MCF 10A (cell line): ENCODE measurements at places on chromosomes 3 and 15.
A peak's percentile ranks its signal among the peaks of the same experiment; 100 is the strongest.

- H3K36me3 ChIP-seq = no peaks in the 10 kb centered on the region
- DNase-seq = no peak
- no peaks in the 10 kb centered on the region for H3K27me3 ChIP-seq
- H3K4me3 ChIP-seq = no peak overlapping the region
- H3K27ac ChIP-seq = no peak overlapping the region
- peaks cover 13% of the 10 kb centered on the region for H3K4me1 ChIP-seq
These were observed 376.2 kb upstream of the C2CD4B start for GRCh38 chr15:62541250-62541649.

- no peak overlapping the region for H3K4me3 ChIP-seq
- peaks cover 13% of the 10 kb centered on the region for H3K4me1 ChIP-seq
- H3K27ac ChIP-seq = no peak overlapping the region
- DNase-seq = no peak
- no peaks in the 10 kb centered on the region for H3K27me3 ChIP-seq
- H3K36me3 ChIP-seq = no peaks in the 10 kb centered on the region
These were observed 5.7 kb upstream of the IQGAP1 start for GRCh38 chr15:90382320-90382719.

DNA sequence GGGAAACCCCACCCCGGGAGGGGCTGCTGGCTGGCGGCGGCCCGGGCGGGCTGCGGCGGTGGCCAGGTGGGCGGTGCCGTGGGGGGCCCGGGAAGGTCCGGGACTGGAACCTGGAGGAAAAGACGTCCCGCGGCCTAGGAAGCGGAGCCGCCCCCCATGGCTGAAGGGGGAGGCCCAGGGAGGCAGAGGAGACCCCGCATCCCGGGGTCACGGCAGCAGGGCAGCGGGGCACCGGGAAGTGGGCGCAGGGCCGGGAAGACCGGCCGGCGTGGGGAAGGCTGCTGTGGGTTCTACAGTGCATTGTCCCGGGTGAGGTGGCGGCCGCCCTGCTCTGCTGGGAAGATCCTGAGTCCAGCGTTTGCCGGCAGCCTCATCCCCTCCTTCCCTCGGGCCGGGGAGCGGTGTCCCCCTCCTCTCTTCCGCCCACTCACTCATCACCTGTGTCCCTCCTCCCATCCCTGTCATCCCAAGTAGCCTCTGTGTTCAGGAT lies 525 bp upstream of the FSTL1 start:
- peak overlapping the region; percentile 86 for H3K4me3 ChIP-seq
- no peak for DNase-seq
- H3K36me3 ChIP-seq = no peaks in the 10 kb centered on the region
- H3K27me3 ChIP-seq = no peaks in the 10 kb centered on the region
- peaks cover 15% of the 10 kb centered on the region for H3K4me1 ChIP-seq

DNA sequence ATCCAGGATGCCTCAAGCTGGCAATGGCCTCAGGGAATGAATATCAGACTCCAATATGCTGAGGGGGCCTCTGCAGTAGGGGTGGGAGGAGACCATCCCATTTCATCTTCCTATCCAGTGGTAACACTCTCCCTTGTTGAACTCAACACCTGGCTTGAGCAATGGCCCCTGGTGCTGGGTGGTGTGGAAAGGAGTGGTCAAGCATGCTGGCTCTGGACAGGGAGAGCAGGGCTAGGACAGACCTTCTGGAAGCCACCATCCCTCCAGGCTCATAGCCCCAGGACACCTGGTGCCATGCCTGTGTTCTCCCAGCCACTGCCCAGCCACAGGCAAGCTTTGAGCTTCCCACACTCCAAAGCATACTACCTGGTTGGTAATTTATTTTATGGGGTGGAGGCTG lies 9.6 kb downstream of the DNAH1 start:
- no peaks in the 10 kb centered on the region for H3K36me3 ChIP-seq
- H3K27ac ChIP-seq = no peak overlapping the region
- no peaks in the 10 kb centered on the region for H3K27me3 ChIP-seq
- H3K4me3 ChIP-seq = no peak overlapping the region

GRCh38 chr3:53320697-53321096 lies 26.6 kb downstream of the DCP1A start:
- no peaks in the 10 kb centered on the region for H3K4me1 ChIP-seq
- no peak overlapping the region for H3K4me3 ChIP-seq
- H3K36me3 ChIP-seq = peaks cover 78% of the 10 kb centered on the region
